ENCODE measurements at places on chromosomes 2 and 18.
A peak's percentile ranks its signal among the peaks of the same experiment; 100 is the strongest.

DNA sequence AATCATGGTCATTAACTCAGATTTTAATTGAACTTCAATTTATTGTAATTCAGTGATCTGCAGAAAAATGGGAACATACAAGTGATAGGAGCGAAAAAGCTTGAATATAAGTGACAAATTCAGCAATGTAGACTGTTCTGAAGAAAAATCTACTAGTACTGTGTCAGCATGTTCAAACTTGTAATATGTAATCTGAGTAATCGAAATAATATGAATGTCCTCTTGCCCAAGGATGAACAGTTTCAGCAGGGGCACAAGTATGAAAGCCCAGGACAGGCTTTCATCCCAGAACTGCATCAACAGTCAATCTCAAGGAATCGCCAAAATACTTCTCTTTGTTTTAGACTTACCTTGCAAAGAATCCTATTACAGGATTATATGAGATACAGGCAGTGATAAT lies 1110.5 kb downstream of the LRP1B start:
- no peak for DNase-seq

GRCh38 chr18:12911025-12911928 lies 27.2 kb upstream of the PTPN2 start:
- DNase-seq: no peak

DNA sequence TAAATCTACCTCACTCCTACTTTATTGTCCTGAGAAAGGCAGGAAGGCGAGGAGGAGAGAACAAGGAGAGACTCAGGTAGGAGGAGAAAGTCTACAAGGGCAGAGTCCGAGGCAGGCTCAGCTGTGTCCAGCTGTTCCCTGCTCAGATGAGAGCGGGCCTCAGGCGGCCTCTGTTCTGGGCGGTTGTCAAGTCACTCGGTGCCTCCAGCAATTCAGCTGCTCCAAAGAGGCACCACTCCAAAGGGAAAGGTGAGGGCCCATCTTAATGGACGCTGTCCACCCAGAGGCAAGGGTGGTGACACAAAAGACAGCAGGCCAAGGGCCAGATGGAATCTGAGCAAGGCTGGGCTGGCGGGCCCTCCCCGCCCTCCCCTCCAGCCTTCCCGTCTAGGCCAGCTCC lies 101.4 kb upstream of the EPAS1 start:
- no peak for DNase-seq

DNA sequence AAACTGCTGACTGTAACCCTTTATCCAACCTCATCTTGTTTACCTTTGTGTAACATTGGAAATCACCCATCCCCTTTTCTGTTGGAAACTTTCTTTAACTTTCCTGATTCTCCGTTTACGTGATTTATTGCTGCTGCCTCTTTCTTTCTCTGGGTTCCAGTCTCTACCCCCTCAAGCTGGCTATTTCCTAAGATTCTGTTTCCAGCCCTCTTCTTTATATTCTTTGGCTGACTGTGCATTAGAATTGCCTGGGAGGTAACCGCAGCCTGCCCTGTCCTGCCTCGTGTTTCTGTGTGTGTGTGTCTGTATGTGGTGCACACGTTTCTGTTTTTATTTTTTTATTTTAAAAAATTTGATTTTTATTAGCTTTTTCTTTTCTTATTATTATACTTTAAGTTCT lies 229.2 kb downstream of the PLCL1 start:
- no peak for DNase-seq

- DNase-seq: no peak
Measured at GRCh38 chr18:841647-842370, 29.8 kb upstream of the YES1 start.

DNA sequence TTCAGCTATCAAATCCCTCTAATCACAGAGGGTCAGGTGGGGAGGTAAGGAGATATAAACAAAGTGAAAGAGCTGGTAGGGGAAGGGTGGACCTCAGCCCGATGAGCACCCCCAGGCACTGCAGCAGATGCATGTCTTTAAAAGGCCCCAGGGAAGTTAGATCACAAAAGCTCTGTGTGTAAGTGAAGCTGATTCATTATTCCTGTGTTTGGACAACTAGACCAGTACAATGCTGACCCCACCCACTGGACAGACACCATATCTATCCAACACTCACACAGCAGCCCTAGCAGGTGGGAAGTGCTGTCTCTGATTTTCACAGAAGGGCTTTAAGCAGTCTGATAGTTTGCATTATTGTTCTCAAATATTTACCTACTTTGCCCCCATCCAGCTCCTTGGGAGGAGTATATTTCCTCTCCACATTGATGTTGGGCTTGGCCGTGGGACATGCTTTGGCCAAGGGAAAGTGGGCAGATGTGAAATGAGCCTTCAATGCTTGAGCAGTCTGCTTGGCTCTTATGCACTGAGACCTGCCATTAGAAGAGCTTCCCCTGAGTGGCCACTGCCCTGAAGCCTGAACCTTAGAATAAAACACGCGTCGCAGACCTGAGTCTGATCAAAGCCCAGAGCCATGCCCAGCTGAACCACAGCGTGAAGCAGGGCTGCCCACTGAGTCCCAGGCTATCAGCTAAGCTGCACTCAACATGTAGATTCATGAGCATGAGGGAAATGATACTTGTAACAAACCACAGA lies 111.4 kb downstream of the COPS8 start:
- peak; percentile 37 for DNase-seq

DNA sequence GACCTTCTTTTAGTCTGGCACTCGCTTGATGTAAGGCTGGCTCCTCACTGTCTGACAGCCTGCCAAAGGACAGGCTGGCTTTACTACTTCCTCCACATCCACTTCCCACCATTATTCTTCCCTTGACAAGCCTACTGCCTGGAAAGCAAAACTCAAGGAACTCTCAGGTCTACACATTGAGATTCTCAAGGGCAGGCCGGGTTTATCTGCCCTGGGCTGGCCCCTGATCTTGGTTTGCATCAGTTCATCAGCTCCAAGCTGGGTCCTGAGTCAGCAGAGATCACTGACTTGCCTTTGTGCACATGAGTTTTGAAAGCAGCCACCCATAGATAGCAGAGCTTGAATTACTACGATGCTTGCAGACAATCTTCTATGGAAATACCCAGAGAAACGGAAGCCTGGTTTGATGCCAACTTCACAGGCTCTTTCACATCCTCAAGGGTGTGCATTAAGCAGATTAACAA lies 53.9 kb downstream of the KCTD18 start:
- DNase-seq: no peak

GRCh38 chr2:110858993-110859701 lies 126.8 kb downstream of the ACOXL start:
- no peak for DNase-seq

- no peak for DNase-seq
Measured at GRCh38 chr18:67428158-67428557, 88.4 kb downstream of the DSEL start.

DNA sequence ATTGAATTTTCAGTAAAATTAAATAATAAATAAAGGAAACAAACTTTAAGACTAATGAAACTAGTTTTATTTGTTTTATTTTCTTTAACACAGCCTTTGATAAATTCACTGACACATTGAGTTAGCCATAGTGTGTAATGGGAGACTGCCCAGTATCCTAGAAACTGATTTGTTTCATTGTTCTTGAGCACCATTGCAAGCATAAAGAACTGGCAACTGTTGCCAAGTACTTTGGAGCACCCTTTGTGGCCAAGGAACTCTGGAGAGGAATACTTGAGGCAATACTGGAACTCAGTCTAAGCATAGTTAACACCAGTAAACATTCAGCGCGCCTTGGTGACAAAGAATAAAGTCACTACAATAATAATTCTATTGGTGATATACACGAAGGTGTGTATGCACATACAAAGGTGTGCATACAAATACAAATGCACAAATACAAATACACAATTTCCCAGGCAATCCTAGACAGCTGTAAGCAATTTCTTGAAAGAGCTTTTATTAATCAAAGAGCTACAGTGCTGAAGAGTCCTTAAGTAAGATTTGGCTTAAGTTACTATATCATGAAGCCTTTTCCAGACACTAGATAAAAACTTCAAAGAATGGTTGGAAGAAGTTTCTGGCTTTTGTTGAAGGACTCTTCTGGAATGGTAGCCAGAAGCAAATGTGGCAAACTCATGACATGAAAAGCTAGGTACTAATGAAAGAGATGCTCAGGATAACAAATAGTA lies 1371.2 kb downstream of the LRP1B start:
- no peak for DNase-seq

- no peak for DNase-seq
Measured at GRCh38 chr2:104786821-104787220, 67.1 kb upstream of the POU3F3 start.

DNA sequence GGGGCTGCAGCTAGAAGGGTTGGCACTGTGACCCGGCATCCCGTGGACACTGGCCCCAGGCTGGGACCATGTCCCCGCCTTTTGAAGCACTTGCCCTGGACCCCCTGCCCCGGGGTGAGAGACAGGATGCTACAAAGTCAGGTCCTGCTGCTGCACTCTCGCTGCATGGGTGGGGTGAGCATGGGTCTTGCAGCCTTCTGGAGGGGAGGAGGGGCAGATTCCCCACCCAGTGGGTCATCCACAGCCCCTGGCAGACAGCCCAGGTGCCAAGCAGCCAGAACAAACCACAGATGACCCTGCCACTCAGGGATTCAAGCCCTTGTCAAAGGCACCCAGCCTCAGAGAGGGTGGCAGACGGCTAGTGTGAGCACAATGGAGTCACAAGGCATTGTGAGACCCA lies 5.7 kb upstream of the NMUR1 start:
- DNase-seq: no peak

- no peak for DNase-seq
Measured at GRCh38 chr18:57026316-57026715, 120.6 kb upstream of the BOD1L2 start.

GRCh38 chr2:218582076-218582475 lies 13.4 kb downstream of the CNOT9 start:
- peak; percentile 27 for DNase-seq

- no peak for DNase-seq
Measured at GRCh38 chr2:7476371-7476770, 559.2 kb downstream of the RNF144A start.

GRCh38 chr18:73891572-73892421 lies 255.8 kb downstream of the FBXO15 start:
- no peak for DNase-seq

GRCh38 chr2:239193925-239194677 lies 206.7 kb downstream of the HDAC4 start:
- DNase-seq: no peak

DNA sequence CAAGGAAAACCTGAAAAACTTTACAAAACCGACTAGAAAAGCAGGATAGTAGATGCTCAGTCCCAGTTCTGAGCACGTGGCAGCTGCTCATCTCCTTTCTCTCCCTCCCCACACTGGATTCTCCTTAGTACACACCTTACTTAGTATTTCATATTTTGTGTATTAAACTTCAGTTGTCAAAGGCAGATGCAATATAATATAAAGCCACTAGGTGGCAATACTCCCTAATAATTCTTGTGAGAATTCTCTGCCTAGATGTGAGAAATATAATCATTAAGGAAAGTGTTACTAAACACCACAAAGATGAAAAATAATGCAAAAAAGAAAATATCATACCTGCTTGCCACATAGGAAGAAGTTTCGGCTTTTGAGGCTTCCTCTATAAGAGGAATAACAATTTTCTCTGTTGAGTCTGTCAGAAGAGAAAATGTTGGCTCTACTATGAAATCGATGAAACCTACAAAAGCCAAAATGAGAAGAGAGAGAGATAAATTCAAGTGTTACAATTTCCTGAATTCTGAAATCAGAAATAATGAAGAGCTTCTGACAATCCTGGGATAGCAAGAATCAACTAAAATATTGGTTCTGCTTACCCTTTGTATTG lies 200.6 kb downstream of the PPP1R1C start:
- peak; percentile 40 for DNase-seq

DNA sequence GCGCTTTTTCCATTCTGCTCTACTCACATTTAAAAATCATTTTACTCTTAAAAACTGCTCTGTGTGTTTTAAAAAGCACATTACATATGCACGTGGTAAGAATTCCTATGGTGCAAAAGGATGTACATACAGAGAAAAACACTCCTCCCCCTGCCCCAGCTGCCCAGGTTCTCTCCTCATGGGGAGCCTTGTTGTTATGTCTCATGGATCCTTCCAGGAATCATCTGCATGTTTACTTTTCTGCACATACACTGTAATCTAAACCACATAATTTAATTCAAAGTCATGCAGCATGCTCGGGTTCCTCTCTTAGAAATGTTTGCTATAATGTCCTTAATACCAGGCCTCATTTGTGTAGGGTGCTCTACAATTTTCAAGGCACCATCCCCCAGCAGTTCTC lies 243.3 kb downstream of the LOXHD1 start:
- DNase-seq: no peak

GRCh38 chr2:236367506-236368289 lies 103.5 kb upstream of the ASB18 start:
- no peak for DNase-seq

DNA sequence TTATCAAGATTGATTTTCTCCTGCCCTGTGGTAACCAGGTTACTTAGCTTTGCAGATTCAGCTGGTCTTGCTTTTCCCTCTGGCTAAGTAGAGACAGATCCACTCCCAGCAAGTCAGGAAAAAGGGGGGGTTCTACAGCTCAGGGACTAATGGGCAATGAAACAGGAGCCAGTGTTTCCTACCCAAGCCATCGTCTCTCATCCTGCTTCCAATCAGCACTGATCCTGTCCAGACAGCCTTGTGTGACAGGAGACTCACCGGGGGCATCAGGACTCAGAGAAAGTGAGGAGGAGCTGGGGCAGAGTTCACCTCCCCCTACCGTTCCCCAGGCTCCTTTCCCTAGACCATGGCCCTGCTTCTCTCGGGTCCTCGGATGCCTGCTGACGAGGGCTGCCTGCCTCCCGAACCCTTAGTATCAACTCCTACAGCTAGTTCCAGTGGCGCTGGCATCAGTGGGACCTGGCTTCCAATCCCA lies 307.6 kb downstream of the ALK start:
- DNase-seq: no peak

DNA sequence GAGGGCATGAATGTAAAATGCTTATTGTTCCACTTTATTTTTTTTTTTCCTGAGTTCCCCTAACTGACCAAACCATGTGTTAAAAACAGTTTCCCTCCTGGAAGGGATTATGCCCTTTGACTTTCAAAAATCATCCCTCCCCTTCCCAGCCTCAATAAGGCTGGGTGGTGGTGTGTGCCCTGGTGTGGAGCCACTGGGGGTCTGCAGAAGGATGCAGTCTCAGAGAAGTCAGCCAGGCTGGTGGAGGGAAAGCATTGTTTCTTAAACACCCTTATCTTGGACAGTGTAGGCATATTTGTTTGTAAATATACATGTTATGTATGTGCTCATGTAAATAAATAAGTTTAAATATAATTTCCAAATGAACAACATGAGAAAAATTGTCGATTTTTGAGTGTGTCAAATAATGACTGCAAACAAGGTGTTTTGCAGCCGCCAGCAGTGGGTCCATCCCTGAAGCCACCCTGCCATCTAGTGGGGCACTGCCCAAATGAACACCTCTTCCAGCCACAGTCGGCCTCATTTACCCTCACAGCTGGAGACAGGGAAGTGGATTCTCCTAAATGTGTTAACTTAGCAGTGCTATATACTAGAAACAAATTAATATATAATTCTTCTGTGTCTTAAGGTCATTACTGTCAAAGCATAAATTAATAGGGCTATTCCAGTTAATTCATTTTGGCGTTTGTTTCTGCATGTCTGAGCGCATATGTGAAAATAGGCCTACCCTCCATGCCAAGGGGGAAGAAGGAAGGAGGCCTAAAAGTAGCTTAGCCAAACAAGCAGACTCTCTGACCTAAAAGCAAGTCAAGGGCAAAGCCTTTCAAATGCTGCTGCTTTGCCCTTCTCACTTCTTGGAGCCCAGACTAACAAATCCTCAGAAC lies 209.6 kb upstream of the PIK3C3 start:
- peak; percentile 16 for DNase-seq

- no peak for DNase-seq
Measured at GRCh38 chr2:215811409-215812345, 201.7 kb downstream of the MREG start.
